Activated effector memory CD4-positive, alpha-beta T cell treated with anti-CD3 and anti-CD28 coated beads, Interleukin-2, amount 50 U/mL, for 16 hours (primary cell): ENCODE measurements at places on chromosomes 7 and 10.
A peak's percentile ranks its signal among the peaks of the same experiment; 100 is the strongest.

GRCh38 chr10:48599830-48600134 lies 5.1 kb downstream of the ARHGAP22 start:
- DNase-seq = no peak

GRCh38 chr7:156005202-156005691 lies 193.0 kb upstream of the SHH start:
- DNase-seq = no peak

DNA sequence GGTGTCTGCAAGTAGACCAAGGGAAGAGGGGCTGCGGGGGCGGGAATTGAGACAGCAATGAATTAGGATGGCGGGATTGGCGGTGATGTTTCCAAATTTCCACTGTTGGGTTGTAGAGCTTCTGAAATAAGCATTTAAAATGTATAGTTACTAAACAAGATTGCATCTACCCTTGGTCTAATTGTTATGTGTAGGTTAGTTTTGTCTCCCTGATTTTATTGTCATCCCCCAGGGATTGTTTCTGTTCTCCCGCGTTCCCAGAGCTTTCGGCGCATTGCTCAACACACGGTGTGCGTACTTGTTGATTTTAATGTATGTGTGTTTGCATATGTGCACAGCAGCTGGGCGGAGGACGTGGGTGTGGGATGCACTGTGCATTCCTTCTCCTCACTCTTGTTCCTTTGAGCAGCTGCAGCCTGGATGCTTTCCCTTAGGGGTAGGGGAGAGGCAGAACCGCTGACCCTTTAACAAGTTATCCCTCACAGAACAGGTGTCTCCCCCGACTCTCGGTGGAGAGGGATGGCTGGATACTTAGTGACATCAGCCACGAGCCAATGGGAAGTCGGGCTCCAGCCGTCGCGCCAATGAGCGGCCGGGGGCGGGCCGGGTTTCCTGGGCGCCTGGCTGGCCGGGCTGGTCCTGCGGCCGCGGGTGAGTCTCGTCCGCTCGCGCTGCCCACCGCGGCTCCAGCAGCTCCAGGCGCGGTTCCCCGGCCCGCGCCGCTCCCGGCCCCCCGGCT lies at the start of gene TSPAN33:
Gene TSPAN33 (plus strand): TSS at position 613 of the 739 bp plus-strand sequence. CDS start 274 bp downstream, outside the sequence.
- peak; percentile 89 for DNase-seq

DNA sequence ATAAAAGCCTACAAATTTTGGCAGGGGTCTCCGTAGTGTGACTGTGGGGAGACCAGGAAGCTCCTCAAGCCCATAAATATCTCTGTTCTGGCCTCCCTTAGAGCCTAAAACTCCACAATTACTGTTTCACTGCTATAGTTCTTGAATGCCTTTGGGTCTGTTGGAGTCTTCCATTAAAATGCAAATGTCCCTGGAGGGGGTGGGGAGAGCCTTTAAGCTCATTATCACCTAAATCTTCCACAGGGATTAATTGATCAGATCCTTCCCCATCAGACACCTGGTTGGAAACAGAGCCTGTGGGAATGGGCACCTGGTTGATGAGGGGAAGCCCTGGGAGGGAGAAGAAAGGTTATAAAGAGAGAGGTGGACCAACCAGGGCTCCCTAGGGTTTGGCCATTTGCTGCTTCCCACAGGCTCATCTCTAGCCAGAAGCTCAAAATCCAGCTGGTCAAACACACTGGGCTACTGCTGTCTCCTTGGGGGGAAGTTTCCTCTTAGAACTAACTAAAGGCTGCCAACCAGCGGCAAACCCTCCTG lies 718.2 kb downstream of the LRMDA start:
- no peak for DNase-seq

GRCh38 chr10:78700816-78701520 lies 367.8 kb upstream of the ZMIZ1 start:
- DNase-seq = no peak

GRCh38 chr7:89049043-89049442 lies 253.5 kb upstream of the TEX47 start:
- DNase-seq = no peak

GRCh38 chr10:6678211-6678803 lies 98.2 kb upstream of the PRKCQ start:
- DNase-seq = peak; percentile 87

GRCh38 chr10:33032654-33033151 lies 74.7 kb upstream of the ITGB1 start:
- DNase-seq = no peak

DNA sequence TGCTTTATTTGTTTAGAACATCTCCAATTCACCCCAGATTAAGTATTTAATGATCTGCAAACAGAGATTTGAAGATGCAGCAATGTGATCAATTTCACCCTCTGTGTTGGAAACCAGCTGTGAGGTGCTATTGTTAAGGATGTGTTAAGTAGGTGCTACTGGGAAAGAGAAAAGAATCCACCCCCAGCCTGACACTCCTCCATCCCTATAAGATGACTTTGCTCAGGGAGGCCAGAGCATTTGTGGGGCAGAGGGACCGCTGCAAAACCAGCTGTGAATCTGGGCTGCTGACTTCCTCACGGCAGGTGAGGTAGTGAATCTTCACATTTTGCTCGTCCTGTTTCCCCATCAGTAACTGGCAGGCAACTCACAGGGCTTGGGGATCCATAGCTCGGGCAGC lies 297.5 kb downstream of the GFRA1 start:
- DNase-seq = no peak

DNA sequence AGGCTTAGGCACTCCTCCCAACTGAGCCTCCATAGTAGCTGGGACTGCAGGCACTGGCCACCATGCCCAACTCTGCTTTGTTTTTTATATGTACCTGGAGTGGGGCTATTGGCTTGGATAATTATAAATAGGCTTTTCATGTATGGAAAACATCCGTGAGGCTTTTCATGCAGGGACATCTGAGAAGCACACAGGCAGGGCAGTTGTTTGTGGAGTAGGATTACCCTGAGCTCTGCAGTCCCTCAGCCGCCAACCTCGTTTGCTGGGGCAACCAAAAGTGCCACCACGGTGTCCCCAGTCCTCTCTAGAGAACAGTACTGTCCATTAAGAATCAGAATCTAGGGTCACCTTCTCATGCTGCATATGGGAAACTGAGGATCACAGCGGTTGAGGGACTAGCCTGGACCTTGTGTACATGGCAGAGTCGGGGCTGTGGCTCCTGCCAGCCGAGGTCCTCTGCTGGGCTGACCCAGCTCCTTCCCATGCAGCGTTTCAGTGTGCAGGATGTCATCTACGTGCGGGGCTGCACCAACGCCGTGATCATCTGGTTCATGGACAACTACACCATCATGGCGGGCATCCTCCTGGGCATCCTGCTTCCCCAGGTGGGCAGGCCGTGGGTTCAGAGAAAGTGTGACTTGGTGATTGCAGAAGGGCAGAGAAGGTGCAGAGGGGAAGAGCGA lies 54.5 kb downstream of the TSPAN15 start:
- peak; percentile 53 for DNase-seq

GRCh38 chr10:27153845-27154193 lies 365 bp downstream of the YME1L1 start:
- DNase-seq = no peak

- DNase-seq = peak; percentile 73
Measured at GRCh38 chr10:6409971-6410643, 170.0 kb downstream of the PRKCQ start.

DNA sequence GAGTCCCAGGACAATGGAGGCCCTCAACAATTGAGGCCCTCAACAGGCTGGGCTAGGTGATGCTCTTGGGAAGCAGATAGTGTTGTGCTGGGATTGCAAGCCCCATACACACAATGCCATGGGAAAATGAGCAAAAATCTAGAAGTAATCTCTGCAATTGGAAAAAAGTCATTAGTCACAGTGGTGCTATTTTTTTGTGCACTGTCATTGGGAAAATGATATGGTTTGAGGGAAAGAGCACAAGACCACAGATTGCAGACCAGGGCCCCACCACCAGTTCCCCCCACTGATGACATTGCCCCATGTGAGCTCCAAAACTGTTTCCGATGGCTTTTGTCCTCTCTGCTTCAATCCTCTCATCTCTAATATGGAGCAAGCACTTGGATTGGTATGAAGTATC lies 1.9 kb downstream of the KCTD7 start:
- DNase-seq = no peak

GRCh38 chr7:22317632-22318031 lies 39.3 kb downstream of the RAPGEF5 start:
- no peak for DNase-seq

GRCh38 chr10:30432622-30433305 lies 1.2 kb upstream of the MAP3K8 start:
- DNase-seq = no peak

GRCh38 chr7:43054052-43054722 lies 58.3 kb upstream of the HECW1 start:
- no peak for DNase-seq

DNA sequence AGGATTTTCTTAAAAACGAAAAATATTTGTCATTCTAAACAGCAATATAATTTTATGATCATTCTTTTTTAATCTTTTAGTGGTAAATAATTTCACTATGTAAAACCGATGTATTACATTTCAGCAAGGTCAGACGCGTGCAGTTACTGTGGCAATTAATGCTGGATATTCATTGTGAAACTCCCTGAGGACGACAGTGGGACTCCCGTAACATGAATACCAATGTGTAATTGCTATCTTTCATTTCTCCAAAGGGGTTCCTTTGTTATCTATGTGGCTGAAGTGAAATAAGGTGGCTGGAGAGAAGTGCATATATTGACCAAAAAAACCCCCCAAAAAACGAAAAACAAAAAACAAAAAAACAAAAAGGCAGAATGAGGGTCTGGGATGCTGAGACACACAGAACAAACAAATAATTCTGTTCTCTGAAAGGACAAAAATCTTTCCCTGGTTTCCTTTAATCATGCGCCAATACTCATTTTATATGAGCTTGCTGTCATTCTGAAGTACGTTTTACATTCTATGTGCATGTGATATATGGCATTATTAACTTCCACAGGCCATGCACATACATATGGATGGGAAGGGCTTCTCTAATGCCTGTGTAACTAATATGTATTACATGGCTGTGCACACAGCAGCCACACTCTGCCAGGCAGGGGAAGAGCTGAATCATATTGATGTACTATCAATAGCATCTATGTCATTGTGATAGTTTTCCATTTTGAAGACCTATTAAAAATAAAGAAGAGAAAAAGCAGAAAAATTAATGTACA lies 161.4 kb downstream of the RAPGEF5 start:
- DNase-seq = no peak

- no peak for DNase-seq
Measured at GRCh38 chr10:84341983-84342382, 13.6 kb downstream of the CCSER2 start.

- no peak for DNase-seq
Measured at GRCh38 chr10:308101-308500, 172.8 kb downstream of the ZMYND11 start.

DNA sequence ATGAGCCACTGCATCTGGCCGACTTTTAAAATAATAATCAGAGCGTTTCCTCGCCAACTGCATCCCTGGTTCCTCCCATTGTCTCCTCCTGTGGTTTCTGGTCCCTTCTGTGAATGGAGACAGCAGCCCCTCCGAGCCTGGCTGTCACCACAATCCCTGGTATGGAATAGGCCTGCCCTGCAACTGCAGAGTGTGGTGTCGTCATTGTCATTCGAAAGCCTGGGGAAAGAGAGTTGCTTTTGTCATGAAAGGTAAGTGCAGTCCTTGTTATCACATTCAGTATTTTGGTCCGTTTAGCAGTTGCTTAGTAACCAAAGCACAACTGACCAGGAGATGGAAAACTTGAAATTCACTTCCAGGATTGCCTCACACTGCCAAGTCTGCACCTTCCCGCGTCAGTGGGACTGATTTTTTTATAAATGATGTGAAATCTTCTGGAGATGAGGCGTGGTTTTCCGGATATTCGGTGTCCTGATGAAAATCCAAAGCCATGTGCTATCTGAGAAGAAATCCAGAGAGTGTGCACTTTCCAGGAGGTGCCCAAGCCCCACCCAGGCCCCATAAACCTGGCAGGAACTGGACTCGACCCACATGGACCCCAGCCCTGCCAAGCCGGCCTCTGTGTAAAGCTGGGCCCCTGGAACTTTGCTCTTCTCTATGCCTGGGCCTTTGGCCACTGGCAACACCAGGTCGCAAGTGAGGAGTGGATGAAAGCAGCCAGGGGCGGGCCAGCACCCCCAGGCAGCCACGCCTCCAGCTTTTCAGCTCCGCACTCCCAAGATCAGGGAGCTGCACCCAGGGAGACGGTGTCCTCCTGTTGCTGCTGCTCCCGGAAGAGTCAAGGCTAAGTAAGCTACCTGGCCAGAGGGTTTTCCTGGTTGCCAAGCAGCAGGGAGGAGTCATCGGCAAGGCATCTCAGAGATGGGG lies 133.7 kb upstream of the SH2B2 start:
- no peak for DNase-seq

DNA sequence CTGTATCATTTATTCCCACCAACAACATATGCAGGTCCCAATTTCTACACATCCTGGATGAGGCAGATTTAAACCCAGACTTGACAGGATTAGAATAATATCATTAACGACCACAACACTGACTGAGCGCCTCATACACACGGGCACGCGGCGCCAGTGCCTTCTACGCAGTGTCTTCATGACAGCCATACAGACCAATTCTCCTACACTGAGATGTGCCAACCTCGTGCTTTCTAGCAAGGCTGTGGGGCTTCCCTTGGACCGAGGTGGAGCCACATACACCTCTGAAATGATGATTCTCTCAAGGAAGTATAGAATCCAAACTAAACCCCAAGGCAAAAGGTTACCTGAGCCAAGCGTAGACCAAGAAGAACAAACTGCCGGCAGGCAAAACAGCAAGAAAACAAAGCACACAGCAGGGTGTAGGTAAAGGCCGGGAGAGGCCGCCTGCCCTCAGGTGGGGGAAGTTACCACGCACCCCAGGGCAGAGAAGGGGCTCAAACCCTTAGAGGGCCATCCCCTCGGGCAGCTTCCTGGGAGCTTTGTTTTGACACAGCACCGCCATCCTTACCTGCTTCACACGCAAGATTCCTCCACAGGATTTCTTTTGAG lies 75.8 kb downstream of the DLG5 start:
- DNase-seq = no peak

DNA sequence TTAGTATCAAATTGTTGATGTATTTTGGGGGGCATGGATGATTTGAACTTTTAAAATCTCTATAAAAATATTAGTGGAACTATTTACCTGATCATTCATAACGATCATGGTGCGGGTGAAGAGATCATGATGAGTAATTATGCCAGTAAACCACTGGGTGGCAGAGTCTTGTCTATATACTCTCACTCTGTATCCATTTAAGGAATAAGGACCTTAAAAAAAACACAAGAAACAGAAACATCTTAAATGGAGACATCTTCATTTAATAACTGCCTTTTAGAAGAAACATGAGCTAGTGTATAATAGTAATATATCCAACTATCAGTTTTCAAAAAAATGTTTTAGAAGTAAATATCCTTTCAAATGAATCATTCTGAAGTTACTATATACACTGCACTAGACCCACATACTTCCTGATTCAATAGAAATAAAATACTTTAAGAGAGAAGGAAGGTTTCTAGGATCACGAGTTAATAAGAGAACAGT lies 84.0 kb downstream of the NRBF2 start:
- DNase-seq = no peak

- DNase-seq = peak; percentile 51
Measured at GRCh38 chr7:157461573-157462418, 125.0 kb downstream of the DNAJB6 start.
